NCI-H1694 (cell line): ENCODE measurements at places on chromosomes 3 and 15.

DNA sequence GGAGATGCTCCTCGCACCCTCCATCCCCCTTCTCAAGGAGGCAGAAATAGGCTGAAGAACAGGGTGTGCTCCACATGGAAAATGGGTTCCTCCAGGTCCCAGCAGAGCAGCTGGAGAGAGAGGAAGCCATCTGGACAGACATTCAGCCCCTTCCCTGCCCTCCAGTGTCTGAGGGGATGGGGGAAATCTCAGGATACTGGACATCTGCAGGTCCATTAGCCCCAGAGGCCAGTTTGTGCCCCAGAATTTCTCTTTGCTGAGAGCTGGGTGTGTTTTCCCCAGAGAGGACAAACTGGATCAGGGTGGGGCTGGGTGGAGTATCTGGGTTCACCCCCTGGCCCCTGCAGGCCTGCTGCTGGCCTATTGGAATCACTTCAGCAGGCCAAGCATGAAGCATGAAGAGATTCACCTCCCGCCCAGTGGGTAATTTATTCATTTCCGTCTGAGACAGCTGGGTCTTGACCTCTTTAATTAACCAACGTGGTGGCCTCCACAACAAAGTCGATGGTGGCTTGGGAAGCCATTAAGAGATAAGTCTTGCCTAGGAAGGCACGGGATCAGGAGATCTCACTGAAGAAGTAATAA, 4.6 kb downstream of the FAM3D start:
- no peak for DNase-seq

GRCh38 chr3:45516829-45517228, 77.7 kb upstream of the LIMD1 start:
- no peak for DNase-seq

- DNase-seq: no peak
Measured at GRCh38 chr3:48945891-48946549, 27.4 kb downstream of the ARIH2 start.

DNA sequence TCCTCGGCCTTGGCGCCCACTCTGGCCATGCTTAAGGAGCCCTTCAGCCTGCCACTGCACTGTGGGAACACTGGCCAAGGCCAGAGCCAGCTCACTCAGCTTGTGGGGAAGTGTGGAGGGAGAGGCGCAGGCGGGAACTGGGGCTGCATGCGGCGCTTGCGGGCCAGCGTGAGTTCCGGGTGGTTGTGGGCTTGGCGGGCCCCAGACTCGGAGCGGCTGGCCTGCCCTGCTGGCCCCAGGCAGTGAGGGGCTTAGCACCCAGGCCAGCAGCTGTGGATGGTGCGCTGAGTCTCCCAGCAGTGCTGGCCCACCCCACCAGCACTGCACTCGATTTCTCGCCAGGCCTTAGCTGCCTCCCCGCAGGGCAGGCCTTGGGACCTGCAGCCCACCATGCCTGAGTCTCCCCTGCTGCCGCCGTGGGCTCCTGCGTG, 13.1 kb upstream of the UBP1 start:
- no peak for DNase-seq

GRCh38 chr3:43370293-43370980, 84.1 kb downstream of the SNRK start:
- DNase-seq: no peak

DNA sequence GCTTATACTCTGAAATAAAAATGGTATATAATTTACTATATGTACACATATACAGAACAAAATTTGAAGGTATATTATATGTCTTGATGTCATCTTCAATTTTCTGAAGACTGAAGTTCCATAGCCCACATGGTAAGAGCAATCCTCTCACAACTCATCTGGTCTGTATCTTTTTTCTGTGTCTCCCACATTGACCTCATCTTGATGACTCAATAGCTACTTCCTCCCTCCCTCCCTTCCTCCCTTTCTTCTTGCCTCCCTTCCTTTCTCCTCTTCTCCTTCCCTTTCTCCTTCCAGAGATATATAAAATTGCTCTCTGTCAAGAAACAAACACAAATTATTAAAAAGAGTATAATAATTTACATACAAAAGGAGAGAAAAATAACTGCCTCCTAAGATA, 268.5 kb downstream of the SQOR start:
- DNase-seq: no peak

DNA sequence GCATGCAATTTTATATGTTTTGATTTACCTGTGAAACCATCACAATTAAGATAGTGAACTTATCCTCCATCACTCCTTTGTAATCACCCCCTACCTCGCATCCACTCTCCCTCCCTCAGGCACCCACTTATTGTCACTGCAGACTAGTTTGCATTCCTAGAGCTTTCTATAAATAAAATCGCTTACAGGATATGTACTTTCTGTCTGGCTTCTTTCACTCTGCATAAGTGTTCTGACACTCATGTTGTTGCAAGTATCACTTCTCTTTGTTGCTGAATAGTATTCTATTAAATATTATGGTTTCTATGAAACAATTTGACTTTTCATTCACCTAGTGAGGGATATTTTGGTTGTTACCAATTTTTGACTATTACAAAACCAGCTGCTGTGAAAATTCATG, 139.3 kb downstream of the RSRC1 start:
- no peak for DNase-seq

GRCh38 chr15:72797338-72797689, 13.8 kb upstream of the ADPGK start:
- no peak for DNase-seq

GRCh38 chr3:67884345-67884744, 229.9 kb upstream of the SUCLG2 start:
- no peak for DNase-seq

- no peak for DNase-seq
Measured at GRCh38 chr3:124887177-124887931, at the start of gene ITGB5. ITGB5 (minus strand) TSS chr3:124887365; CDS start chr3:124887000, 365 bp downstream.

DNA sequence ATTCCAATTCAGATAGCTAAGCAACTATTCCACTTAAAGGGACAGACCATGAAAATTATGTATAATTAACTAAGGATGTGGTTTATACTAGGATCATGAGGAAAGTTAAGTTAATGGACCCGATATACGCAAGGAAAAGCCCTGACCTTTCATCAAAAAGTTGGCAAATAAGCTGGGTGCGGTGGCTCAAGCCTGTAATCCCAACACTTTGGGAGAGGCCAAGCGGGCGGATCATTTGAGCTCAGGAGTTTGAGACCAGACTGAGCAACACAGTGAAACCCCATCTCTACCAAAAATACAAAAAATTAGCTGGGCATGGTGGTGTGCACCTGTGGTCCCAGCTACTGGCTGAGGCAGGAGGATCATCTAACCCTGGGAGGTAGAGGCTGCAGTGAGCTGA, 39.6 kb downstream of the SCAP start:
- DNase-seq: no peak

DNA sequence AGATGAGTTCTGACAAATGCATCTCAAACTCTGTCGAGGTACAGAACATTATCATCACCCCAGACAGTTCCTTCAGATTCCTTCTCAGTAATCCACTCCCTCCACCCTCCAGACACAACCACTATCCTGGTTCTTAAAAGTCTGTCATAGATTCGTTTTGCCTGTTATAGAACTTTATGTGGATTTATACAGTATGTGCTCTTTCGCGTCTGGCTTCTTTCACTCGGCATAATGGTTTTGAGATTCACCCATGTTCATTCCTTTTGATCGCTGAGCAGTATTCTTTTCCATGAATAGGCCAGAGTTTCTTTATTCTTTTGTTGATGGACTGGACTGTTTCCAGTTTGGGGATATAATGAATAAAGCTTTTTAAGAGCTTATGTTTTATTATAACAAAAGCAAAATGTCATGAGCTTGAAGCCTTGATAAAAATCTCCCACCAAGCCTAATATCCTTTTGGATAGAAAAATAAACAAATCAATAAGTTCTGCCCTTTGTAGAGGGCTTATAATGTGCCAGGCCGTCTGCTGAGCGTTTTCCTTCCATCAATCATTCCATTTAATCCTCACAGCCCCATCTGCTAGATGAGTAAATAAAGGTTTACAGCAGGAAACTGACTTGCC, 21.3 kb upstream of the RFTN1 start:
- no peak for DNase-seq

- DNase-seq: no peak
Measured at GRCh38 chr3:183312433-183312832, 59.4 kb downstream of the B3GNT5 start.

DNA sequence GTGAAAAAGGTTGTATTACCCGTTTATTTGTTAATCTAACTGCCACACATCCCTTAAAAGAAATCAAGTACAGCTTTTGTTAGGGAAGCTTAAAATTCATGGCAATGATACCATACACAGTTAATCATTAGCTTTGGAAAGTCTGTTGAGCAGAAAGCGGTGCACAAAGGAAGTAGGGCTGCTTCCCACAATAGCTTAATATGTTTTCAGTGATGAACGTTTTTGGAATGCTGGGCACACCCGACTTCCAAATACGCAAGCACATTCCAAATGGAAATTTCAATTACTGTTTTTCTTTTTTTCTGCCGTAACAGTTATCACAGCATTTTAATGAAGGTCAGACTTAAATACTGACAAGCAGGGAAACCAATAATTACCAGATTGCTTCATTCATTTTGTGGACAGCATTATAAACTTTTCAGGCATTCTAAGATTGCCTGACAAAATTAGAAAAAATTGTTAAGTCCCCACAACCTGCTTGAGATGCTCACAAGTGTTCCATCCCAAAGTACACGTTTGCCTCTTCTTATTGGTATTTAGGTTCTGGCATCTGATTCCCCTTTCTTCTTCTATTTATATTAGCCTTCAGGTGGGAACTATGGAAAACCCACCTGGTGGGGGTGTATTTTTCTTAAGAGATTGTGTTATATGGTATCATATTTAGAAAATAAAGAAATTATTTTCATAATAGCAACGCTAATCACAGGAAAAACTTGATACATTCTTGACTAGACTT, 1.1 kb upstream of the ECT2 start:
- DNase-seq: no peak

GRCh38 chr15:91593067-91593466, 260.4 kb upstream of the SLCO3A1 start:
- no peak for DNase-seq

- no peak for DNase-seq
Measured at GRCh38 chr3:125005222-125005621, 50.6 kb downstream of the HEG1 start.

- no peak for DNase-seq
Measured at GRCh38 chr3:43644443-43644842, 22.6 kb upstream of the ANO10 start.

GRCh38 chr3:187396661-187397060, 28.5 kb downstream of the RTP4 start:
- no peak for DNase-seq

DNA sequence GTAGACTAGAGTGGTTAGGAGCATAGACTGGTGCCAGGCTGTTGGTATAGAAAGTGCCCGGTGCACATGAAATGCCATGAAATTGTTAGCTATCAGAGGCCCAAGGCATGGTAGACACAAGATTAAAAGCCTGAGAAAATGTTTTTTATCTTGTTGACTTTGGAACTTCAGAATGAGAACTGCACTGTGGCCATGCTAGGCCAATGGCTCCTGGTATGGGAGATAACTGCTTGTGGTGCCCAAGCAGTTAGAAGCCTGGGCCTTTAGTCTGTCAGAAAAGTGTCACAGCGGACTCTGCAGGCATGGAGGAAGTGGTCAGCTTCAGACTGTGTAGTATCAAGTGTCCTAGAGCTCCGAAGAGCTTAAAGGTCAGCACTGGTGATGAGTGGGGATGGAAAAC, 11.9 kb downstream of the FYCO1 start:
- DNase-seq: no peak

DNA sequence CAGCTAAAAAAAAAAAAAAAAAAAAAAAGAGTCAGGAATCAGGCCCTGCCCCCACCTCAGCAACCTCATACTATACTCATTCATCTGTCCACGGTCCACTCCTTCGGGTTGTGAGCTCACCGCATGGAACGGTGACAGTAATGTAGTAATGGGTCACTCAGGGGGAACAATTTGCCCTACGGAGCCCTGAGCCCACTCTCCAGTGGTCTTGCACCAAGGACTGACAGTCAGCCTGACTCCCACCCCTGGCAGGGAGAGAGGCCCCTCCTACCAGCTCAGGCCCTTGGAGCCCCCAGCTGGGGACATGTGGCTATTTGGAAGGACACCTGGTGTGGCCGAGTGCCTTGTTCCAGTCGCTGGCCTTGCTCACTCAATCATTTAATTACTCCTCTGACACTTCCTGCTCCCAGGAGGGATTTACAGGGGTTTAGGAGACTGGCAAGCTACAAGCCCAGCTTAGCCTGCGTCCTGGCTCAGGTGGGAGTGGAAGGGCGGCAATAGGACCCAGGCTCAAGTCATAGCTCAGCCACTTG, 19.9 kb upstream of the CACNA2D2 start:
- DNase-seq: no peak

- no peak for DNase-seq
Measured at GRCh38 chr3:60427109-60427508, 824.1 kb downstream of the FHIT start.

- DNase-seq: no peak
Measured at GRCh38 chr3:65338571-65338970, 650.8 kb upstream of the ADAMTS9 start.

DNA sequence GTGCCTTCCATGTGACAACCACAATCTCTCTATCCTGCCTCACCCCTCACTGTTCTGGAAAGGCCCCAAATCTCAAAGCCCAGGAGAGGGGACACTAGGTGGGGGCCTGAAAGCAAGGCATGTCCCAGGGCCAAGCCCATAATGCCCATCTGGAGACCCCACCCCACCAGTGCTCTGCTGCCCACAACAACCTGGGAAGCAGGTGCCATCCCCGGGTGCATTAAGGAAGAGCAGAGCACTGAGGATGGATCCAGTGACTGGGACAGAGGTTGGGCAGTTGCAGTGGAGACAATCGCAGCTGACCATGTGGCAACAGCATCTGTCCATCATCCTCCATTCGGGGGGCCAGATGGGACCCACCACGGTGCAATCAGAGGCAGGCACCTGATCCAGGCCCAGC, 106.2 kb upstream of the PRR20G start:
- DNase-seq: no peak

GRCh38 chr3:14283092-14283812, 104.6 kb downstream of the LSM3 start:
- no peak for DNase-seq

- DNase-seq: peak; percentile 6
Measured at GRCh38 chr15:76185716-76186115, 125.6 kb downstream of the ETFA start.

- no peak for DNase-seq
Measured at GRCh38 chr3:195030791-195031321, 240.1 kb downstream of the XXYLT1 start.

DNA sequence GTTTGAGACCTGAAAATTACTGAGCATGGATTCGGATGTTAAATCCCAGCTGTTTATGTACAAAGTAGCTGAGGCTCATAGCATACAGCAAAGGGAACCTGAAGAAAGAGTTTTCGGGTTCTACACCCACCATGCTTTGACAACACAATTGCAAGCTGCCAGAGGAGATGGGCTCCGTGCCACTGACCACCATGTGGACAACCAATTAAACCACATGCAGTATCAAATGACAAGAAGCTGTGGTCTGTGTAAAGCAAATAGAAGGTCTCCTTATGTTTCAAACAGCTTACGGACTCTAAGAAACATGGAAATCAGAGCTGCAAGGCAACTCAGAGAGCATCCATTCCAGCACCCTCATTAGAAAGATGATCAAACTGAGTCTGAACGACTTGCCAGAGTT, 12.9 kb downstream of the GABRB3 start:
- DNase-seq: no peak
